ENCODE measurements at places on chromosomes 5 and 9.

GRCh38 chr5:68891718-68892117, 202.1 kb upstream of the SLC30A5 start:
- DNase-seq: peak; percentile 6

DNA sequence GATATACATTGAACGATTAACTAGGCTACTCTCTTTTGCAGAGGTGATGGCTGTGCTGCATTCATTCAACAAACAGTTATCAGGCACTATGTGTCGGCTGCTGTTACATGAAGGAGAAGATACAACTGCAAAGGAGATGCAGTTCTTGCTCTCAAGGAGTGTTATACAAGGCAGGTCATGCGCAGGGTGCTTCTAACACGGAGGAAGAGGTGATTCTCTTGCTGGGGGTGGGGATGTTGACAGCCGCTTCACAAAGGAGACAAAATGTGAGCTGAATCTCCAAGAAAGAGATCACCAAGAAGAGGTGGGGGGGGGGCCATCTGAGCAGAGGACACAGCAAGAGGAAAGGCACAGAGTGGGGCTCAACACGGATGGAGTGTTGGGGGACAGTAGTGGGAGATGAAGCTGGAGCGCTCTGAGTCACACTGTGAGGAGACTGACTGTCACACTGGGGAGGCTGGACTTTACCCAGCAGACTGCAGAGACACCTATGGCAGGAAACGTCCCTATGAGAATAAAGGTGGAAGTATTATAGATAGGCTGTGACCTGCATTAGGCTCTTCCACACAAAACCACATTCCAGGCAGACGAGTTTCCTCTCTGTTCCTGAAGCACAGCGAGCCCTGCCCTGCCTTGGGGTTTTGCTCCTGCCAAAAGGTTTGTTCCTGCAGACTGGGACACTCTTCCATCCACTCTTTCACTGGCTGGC, 20.9 kb downstream of the NDUFA8 start:
- no peak for DNase-seq

- no peak for DNase-seq
Observed at GRCh38 chr5:37893434-37894134, 53.7 kb upstream of the GDNF start.

DNA sequence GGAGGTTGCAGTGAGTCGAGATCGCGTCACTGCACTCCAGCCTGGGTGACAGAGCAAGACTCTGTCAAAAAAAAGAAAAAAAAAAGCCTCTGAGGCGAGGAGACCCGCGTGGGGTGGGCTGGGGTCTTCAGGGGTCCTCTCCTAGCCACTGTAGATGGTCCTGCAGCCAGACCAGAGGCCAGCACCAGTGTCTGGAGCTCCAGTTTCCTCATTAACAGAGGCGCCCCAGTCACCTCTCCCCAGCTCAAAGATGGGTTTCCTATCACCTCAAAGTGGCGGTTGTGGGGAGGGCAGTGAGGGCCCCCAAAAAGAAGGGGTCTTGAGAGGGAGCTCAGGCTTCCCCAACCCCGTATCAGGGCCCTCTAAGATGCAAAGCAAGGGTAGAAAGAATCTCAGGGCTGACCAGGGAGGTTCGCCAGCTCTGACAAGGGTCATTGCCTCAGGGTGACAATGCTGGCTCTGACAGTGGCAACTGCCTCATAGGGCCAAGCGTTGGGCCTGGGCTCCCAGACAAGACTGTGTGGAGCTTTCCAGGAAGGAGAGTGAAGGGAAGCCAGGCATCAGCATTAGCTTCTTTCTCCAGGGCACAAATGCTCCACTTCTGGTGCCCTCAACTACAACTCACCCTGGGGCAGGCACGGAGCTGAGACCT, 15.0 kb downstream of the STK10 start:
- DNase-seq: no peak

GRCh38 chr9:90921104-90921503, 119.5 kb downstream of the SYK start:
- DNase-seq: no peak

DNA sequence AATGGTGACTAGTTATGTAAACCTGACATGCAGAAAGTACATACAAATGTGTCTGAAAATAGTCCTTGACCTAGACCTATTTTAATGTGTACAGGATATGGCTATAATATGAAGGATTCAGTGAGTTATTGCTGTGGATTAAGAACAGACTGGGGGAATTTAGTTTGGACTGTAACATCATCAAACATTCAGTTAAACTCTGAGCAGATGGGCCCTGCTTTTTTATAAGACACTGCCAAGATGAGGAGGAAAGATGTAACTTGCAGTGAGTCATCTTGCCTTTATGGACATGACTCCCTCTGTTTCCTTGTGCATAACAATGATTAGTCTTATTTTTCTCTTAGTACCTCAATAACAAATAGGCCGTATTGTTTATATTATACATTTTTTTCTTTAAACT, 12.2 kb downstream of the PPP3R2 start:
- DNase-seq: no peak

DNA sequence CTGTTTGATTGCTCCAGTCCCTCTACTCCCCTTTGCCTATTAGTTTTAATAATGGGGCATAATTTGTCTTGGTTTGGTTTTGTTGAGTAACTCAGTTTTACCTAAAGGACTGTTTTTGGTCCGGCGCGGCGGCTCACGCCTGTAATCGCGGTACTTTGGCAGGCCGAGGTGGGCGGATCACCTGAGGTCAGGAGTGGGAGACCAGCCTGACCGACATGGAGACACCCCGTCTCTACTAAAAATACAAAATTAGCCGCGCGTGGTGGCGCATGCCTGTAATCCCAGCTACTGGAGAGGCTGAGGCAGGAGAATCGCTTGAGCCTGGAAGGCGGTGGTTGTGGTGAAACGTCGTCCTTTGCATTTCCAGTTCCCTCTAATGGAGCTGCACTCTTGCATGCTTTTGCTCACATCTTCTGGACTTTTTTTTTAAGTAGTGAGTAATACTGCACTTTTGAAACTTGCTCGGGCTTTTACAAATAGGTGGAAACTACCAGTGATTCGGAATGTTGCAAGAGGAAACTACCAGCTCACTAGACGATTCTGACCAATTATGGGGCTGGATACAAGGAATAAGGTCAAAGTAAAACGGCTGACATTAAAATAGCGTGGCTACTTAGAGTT, 721 bp upstream of the MAML1 start:
- no peak for DNase-seq

GRCh38 chr5:111197523-111197922, 26.7 kb upstream of the CAMK4 start:
- DNase-seq: no peak

- no peak for DNase-seq
Observed at GRCh38 chr9:99678566-99678965, 143.1 kb upstream of the NR4A3 start.

- no peak for DNase-seq
Observed at GRCh38 chr5:33032271-33033070, 321.4 kb downstream of the NPR3 start.

DNA sequence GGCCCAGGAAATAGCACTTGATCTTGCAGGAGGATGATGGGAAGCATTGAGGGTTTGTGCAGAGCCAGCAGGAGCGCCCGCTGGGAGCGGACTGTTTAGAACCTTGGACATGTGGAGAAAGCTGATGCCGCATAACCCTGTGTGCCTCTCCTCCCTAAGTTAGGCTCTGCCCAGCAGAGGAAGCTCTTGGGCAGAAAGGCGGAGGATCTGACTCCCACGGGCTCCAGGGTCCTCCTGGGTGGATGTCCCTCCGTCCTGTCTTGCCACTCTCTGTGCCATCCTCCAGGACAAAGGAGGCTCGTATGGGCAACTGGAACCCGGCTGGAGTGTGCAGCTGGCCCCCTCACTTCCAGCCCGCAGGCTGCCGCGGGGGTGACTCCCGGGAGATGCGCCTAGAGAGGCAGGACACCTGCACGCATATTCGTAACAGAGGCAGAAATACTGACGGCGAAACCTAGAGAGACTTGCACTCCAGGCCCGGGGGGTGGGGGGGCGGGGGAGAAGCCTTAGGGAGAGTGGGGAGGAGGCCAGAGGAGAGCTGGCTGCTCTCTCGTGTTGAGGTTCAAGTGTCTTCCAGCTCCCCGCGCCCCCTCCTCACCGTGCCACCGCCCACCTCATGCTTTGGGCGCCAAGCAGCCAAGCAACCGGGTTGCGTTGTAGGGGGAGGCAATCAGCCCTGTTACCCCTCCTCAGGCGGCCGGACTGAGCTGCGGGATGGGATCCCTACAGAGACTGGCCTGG, 5.4 kb upstream of the FOXE1 start:
- no peak for DNase-seq

DNA sequence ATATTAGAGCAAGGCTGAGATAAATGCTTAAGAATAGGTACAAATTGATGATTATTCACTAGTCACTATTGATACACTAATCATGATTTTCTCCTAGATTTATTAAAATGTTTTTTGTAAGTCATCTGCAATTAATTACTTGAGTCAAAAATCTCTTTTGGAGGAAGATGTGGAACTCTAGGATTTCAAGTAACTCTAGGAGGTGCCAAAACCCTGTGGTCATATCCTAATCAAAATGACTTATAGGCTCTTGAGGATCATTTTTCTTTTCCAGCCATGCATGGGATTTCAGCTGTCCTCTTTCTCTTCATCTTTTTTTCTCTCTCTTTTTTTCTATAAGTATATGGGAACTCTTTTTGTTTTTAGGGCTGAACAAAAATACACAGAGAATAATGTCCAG, 141.8 kb upstream of the CD180 start:
- DNase-seq: no peak

DNA sequence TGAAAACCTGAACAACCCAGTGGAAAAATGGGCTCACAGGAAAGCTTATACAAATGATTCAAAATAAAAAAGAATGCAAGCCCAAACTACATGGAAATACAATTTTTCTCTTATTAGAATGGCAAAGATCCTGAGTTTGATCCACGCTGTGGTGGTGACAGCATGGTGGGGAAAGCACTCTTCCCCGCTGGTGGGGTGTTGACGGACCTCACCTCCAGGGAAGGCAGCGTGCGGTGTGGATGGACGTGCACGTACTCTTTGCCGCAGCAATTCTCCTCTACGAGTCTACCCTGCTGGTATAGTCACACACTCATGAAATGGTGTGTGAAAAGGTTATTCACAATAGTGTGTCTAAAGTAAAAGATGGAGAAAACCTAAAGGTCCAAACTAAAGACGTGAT, 5.9 kb upstream of the ZFP62 start:
- DNase-seq: no peak

DNA sequence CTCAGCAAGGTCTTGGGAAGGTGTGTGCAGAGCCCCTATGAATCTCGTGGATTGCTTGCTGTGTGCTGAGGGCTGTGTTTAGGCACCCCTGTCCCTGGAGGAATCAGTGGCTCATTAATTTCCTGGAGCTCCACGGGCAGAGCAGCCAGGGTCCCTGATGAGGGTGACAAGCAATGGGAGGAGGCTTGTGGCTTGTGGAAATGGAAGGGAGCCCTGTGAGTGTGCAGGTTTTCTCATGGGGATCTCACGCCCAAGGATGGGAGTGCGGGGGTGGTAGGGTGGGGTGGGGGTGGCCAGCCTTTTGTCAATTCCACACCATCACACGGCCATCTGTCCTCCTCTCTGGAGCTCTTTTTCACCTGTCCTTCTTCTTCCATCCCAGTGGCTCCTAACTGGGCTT, 25.3 kb downstream of the PHF2 start:
- DNase-seq: no peak

GRCh38 chr9:91053824-91054223, 252.2 kb downstream of the SYK start:
- no peak for DNase-seq

DNA sequence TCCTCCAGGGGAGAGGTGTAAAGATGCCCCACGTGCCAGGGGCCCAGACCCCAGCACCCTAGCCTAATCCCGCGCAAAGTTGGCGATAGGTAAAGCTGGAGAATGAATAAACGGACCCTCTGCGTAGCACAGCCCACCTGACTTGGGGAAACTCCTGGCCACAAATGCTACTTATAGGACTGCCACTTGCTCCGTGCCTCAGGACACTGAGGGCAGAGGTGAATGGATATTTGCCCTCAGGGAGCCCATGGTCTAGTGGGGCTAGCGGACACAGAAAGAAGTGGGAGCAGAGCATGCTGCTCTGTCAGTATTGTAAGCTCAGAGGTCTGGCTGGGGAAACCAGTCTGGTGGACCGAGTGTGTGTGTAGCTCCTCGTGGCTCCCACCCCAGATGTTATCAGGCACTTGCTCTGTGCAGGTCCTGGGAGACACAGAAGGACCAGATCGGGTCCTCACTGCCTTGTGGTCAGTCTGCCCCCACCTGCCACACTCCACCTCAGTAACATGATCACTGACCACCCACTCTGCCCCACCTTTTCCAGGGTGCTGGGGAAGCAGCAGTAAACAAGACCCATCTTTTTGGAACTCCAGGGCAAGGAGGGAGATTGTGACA, 841 bp downstream of the GRK6 start:
- no peak for DNase-seq

GRCh38 chr5:159750226-159750625, 166.1 kb upstream of the ADRA1B start:
- no peak for DNase-seq

DNA sequence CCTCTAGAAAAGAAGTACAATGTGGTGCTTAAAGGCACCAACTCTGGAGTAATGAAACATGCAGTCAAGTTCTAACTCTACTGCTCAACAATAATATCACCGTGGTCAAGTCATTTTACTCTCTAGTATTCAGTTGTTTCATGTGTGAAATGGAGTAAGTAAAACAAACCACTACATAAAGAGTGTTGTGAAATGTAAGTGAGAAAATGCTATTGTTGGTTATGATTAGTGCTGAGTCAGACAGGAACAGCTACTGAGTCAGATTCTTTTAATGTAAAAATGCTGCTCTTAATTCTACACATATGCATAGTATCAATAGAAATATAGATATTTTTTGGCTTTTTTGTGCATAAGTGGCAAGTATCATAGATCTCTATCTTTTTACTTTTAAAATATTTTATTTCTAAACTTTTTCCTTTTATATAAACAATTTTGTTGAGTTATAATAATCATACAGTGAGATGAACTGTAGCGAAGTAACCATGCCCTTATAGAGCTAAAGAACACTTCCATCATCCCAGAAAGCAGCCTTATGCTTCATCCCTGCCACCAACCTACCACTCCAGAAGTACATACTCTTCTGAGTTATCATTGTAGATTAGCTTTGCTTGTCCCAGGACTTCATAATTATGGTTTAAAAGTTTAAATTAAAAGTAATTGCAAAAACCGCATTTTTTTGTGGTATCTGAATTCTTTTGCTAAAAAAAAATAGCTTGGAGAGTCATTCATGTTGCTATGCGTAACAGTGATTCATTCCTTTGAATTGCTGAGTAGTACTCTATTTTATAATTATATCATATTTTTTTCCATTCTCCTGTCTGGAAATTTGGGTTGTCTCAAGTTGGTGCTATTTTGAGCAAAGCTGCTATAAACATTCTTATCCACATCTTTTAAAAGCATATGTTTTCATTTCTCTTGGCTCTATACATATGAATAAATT, 548.2 kb upstream of the CLINT1 start:
- DNase-seq: no peak

GRCh38 chr5:14490309-14490711, 91.3 kb upstream of the OTULINL start:
- no peak for DNase-seq

All from activated naive CD8-positive, alpha-beta T cell treated with anti-CD3 and anti-CD28 coated beads, Interleukin-2, amount 50 U/mL, for 16 hours (primary cell).